ENCODE measurements at places on chromosomes 1 and 21.

DNA sequence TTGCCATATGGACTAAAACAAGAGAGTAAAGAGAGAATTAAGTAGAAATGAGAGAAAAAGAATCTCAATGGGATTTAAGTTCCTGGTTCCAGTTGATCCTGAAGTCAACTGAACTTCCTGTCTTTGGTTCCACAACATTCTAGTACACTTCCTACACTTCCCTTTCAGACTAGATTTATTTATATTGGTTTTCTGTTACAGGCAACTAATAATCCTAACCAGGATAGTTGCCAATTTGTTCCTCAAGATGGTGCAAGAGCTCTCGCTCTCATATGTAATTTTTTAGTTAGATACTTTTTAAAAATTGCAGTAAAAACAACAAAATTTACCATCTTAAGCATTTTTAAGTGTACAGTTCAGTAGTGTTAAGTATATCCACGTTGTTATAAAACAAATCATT is 28.8 kb upstream of the TRIM45 start:
- DNase-seq: no peak

DNA sequence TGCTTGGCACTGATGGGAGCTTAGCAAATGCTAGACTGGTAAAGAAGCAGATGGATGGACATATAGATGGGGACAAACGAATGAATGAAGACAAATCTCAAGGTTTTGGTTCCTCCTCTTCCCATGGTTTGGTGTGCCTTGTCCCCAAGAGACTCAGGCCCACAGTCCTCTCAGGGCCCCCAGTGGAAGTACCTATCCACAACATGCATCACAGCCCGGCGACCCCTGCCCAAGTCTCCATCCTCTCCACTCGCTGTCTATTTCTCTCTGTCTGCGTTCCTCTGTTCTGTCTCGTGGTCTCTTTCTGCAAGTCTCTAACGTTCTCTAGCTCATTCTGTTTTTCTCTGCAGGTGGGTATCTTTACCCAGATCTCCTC is 85.8 kb downstream of the GLIS1 start:
- no peak for DNase-seq

DNA sequence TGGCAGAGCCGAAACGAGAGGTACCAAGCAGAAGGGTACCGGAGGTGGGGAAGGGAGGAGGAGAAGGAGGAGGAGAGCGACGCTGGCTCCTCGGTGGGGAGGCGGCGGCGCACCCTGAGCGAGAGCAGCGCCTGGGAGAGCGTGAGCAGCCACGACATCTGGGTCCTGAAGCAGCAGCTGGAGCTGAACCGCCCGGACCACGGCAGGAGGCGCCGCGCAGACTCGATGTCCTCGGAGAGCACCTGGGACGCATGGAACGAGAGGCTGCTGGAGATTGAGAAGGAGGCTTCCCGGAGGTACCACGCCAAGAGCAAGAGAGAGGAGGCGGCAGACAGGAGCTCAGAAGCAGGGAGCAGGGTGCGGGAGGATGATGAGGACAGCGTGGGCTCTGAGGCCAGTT is 32.4 kb downstream of the STYXL2 start:
- no peak for DNase-seq

DNA sequence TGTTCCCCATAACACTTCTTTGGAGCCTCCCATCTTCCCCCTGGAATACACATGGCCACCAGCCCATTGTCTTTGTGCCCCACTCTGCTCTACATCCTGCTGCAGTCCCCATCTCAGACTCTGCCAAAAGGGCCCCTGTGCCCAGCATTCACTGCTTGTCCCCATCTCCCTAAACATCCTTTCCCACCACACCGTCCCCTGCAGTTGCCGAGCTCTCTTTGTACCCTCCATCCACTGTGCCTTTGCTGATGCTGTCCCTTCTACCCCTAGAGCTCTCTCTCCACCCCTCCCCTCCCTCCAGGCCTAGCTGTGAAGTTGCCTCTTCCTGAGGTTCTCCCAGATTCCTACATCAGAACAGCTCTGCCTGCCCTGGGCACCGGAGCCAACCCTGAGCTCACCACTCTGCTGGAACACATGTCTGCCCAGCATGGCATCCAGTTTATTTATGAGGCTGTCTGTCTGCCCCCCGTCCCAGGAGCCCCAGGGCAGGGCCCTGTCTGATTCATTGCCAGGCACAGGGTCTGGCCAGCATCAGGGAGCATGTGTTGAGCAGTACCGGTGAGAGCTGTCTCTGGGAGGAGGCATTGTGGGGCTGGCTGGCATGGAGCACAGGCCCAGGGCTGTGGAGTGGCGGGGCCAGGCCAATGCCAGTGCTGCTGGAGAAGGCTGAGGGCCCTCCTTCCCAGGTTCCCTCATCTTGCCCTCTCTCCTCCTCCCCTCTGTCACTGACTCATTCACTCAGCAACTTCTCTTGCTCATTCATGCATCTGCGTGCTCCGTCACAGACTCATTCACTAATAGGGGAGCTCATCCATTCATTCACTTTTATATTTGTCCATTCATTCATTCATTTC is 28.8 kb downstream of the EDN2 start:
- DNase-seq: peak; percentile 100

Data from DMS 273 treated with DMSO at 0.1 percent for 48 hours (cell line).